Stimulated activated CD8-positive, alpha-beta memory T cell treated with anti-CD3 and anti-CD28 coated beads, Interleukin-7, amount 100 ng/mL, for 48 hours (primary cell): ENCODE measurements at places on chromosomes 5 and 9.

DNA sequence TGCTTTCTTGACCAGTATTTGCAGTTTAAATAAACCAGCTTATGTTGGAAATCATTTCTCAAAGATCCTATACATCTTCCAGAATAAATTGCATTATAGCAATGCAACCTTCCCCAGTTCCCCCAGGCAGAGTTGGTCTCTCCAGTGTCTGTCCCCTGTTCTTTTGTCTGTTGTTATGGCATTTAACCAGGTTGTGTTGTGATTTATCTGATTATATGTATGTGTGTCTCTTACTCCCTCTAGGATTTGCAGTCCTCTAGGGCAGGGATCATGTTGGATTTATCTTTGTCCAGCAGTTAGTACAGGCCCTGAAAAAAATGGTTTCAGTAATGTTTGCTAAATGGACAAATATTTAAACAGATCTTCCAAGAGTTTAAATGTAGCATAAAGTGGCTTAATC lies 17.3 kb downstream of the GARNL3 start:
- no peak for DNase-seq

- DNase-seq, result no peak
Observed at GRCh38 chr9:128439273-128439672, 16.5 kb upstream of the ODF2 start.

GRCh38 chr5:62206150-62206829 lies 99.7 kb upstream of the KIF2A start:
- DNase-seq, result no peak

GRCh38 chr5:132464156-132464939 lies 26.2 kb downstream of the IRF1 start:
- no peak for DNase-seq

- DNase-seq, result no peak
Observed at GRCh38 chr5:9781275-9781674, 151.1 kb upstream of the TAS2R1 start.

DNA sequence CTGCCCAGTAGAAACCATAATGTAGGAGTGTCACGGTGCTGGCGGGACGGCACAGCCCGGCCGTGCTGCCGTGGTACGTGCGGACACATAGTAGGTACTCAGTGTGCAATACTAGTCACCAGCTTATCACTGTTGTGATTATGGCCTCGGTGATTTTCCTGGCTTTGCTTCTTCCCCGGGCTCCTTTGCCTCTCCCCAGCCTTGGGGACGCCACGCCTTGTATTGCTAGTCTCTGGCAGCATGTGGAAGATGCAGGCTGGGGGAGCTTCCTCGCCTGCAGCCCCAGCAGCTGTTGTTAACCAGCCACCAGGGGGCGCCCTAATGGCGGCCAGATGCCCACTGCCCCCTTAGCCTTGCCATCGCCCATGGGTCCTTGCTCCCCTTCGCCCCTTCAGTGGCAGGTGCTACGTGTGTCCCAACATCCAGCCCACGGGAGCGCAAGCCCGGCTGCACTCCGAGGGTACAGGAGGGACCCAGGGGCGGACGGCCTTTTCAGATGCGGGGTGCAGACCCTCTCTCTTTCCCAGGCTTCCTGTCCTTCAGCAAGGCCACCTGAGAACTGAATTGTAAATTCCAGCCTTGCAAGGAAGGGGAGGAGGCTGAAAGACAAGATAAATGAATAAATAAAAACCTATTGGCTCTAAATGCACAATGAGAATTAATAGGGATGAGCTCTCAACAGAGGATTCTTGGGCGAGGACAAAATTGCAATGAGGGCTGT lies 8.0 kb downstream of the NTNG2 start:
- DNase-seq, result peak; percentile 30

- no peak for DNase-seq
Observed at GRCh38 chr5:16568875-16569580, 47.8 kb downstream of the RETREG1 start.

DNA sequence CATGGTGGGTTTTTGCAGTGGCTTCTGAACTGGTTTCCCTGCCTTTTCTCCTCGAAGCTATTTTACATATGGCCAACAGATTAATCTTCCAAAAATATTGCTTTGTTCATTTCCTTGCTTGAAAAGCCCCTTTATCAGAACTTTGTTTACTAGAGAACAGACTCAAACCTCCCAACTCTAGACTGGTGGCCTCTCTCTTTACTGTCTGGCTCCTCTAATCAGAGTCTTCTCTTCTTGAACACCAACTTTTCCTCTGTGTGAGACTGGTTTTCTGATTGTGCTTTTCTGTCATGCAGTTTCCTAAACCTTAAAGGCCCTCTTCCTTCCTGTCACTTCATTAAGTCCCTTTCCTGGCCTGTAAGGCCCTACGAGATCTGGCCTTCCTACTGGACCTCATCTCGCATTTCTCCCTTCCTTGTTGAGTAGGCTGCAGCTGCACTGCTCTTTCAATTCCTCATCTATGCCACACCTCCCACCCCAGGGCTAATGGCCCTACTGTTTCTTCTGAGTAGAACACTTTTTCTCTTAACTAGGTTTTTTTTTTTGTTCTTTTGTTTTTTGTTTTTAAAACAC lies 5.7 kb downstream of the C9orf43 start:
- no peak for DNase-seq

DNA sequence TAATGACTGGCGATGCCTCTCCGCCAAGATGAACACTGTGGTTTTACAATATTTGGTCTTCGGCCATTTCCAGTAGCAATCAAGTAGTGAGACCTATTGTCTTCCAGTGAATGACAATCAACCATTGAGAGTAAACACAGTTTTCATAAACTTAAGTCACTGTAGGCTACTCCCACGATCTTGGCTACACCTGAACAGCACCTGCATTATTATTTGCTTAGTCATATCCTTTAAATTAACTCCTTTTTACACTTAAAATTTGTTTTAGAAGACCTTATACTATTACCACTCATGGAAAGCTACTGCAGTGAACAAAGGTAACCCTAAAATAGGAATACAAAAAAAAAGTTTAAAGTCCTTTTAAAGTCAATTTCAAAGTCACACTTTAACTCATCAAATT lies 58.2 kb downstream of the ZNF354C start:
- no peak for DNase-seq

- DNase-seq, result no peak
Observed at GRCh38 chr5:32282633-32283032, 30.1 kb downstream of the MTMR12 start.

DNA sequence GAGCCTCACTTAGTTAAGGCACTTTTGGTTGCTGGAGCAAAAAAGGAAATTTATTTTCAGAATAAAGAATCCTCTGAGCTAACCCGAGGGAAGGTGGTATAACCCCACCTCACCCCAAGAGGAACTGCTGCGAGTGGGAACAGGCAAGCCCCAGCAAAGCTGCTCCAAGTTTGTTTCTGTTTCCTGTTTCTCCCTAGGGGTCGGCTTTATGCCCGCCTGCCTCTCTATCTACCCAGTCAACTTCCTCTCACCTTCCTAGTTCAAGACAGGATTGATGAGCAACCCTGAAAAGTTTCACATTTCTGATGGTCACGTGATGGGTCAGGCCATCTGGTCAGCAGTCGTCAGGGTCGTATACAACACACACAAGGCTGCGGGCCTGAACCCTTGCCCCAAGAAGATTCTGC lies 31.1 kb downstream of the TRIO start:
- no peak for DNase-seq

DNA sequence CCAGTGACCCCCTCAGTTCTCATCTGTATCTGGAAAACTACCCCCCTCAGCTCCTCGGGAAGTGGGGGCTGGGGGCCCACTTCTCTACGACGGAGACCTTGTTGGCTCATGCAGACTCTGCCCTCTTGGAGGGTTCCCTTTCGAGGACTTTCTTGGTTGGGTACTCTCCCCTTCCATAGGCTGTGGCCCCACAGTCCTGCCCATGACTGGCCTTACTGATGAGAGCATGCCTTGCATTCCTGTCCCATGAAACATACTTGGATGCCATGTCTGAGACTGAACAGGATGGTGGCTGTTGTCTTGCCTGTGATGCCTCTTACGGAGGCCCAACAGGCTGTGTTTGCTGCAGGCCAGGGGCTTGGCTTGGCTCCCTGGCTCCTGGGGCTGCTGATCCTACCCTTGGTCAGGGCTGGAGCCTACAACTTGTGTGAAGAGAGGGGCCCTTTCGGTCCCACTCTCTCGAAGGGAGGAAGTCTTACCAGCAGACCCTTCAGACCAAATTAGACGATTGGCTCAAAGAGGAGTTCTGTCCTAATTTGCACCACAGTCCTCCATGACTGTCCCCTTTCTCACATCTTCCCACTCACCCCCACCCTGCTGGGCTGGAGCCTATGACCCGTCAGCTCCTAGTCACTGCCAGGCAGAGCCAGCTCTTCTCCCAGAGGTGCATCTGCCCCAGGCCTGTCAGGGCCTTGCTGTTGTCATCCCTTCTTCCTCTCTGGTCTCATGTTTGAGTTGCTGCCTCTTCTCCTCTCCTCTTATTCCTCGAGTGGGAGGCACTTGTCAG lies 109.9 kb downstream of the CACNA1B start:
- DNase-seq, result no peak

- no peak for DNase-seq
Observed at GRCh38 chr9:122538757-122539156, 11.7 kb upstream of the OR1N1 start.

- DNase-seq, result no peak
Observed at GRCh38 chr9:83081010-83081409, 18.1 kb upstream of the RASEF start.

GRCh38 chr5:69004676-69005075 lies 89.1 kb upstream of the SLC30A5 start:
- DNase-seq, result no peak

DNA sequence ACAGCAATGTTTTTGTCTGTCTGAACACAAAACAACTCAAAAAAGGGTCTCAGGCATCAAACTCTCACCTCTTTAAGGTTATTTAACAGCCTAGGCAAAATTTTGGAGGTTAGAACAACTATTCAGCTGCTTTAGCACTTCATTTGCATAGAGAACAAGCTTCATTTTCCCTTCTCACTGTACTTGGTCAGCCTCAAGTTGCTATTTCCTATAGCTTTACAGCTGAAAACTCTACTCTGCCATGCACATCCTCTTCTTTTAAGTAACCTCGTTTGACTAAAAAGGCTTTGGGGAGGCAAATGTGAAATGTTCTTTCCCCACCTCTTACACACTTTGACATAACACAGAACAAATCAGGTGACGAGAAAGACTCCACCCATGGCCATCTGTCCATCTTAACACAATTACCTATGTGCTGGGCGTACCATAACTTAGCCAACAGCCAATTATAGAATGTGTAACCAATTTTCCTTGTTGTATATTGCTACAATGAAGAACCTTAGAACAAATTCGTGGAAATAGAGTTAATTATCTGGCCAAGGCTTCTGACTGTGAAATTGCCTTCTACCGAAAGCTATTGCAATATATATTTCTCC lies 195.7 kb downstream of the DCP2 start:
- DNase-seq, result no peak

GRCh38 chr5:137617528-137618205 lies 118.2 kb downstream of the KLHL3 start:
- DNase-seq, result no peak

GRCh38 chr5:57028161-57028560 lies 76.2 kb upstream of the MIER3 start:
- DNase-seq, result no peak

- no peak for DNase-seq
Observed at GRCh38 chr9:126806336-126806735, 1.5 kb downstream of the ZBTB43 start.

DNA sequence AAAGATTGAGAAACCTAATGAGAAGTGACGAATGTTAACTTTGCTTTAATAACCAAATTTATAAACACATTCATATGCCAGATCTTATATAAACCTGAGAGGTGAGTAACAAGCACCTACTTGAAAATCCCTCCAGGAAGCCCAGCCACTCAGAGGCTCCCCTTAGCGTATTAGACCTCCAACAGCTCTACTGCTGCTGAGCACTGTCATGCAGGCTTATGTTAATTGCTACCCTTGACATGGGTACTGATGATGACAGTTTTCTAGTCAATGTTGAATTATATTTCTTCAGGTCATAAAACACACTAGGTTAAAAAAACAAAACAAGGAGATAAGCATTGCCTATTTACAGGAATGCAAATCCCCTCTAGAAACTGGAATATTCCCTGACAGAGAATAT lies 161.2 kb downstream of the MPDZ start:
- DNase-seq, result no peak

DNA sequence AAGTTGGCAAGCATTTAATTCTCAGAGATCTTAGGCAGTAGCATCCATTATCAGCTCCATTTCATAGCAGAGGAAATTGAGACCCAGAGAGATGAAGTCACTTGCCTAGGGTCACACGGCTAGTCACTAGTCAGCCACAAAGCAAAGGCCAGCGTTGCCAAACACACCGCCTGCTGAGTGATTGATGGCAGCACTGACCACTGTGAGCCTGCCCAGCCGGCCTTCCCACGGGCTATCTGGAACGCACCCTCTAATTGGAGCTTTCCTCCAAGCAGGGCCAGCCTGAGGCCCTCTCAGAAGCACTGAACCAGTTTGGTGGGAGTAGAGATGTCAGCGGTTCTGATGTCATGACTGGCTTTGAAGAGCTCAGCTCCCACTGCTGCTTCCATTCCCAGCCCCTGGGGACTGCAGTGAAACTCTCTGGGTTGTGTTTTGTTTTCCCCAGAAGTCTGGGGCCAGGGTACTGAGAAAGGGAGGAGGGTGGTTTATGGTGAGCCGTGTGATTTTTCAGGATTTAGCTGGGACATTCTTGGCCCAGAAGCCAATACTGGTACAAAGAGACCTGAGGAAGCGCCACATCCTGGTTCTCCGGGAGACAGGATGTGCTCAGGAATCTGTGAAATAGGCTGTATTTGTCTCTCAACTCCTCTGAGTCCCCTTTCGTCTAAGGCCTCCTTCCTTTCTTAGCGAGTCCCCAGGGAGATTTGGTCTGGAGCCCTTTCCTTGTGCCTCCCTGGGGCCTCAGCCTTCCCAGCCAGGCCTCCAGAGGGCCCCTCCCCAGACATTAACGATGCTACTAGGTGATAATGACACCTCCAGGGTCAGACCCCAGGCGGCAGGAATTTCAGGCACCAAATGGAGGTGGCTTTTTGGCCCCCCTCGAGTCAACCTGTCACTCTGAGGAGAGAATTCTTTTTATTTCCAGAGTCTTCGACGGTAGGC lies 44.5 kb downstream of the SPRY4 start:
- DNase-seq, result no peak

GRCh38 chr5:81778642-81779041 lies 27.7 kb upstream of the SSBP2 start:
- no peak for DNase-seq

GRCh38 chr5:72711351-72711750 lies 105.1 kb upstream of the TNPO1 start:
- DNase-seq, result no peak

- DNase-seq, result no peak
Observed at GRCh38 chr9:112493393-112494137, 6.9 kb downstream of the KIAA1958 start.

DNA sequence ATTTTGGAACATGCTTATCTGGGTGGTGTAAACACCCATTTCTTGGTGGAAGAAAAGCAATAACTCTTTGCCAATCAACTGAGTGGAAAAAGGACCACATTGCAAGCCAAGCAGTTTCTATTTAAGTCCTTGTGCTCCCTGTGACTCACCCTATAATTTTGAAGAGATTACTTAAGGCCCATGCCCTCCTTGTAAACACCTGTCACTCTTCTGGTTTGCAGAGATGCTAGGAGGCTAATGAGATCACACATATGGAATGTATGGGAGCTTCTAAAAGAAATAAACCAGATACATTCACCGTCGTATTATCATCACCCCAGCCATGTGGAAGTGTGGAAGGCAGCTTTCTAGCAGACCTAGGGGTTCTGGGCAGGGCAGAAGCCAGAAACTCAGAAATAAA lies 337.1 kb downstream of the GADD45G start:
- DNase-seq, result no peak
